Pons (tissue), 1 donor: ENCODE measurements at places on chromosomes 1 and 21.
A peak's percentile ranks its signal among the peaks of the same experiment; 100 is the strongest.

DNA sequence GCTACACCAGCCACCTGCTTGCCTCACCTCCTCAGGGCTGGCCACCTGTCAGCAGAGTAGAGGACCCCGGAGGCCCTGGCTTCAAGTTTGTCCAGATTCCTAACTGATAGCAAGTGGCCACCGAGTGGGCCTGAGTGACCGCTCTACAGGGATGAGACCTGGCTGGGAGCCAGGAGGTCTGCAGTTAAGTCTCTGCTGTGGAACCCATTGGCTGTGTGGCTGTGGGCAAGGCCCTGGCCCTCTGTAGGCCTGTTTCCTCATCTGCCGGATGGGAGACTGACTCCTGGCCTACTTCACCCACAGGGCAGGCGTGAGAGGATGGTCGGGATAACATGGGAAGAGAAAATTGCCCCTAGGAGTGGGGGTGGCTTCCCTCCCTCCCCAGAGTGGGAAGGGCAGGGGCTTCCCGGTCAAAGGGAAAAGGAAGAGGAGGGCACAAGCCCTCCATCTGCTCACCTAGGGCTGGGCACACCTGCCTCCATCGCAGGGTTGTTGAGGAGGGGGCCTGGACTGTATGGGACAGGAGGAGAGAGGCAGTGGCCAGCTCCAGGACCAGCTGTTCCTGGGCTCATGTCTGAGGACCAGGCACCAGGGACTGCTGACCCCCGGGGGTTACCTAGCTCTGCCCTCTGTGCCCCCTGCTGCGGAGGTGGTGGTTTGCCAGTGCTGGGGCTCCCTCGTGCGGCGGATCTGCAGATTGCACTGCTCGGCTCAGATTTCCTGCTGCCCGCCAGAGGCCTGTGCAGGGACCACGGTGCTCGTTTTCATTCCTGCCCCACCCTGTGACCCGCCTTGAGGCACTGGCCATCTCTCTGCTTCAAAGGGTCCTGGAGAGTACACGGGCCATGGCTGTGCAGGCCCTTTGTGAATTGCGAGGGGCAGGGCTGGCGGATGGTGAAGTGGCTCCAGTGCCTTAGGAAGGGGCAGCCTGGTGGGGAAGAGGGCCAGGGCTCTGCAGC is 9.1 kb upstream of the MTFR1L start:
- DNase-seq = no peak

- DNase-seq = no peak
Measured at GRCh38 chr1:33656467-33657005, 184.1 kb downstream of the ZSCAN20 start.

- DNase-seq = no peak
Measured at GRCh38 chr1:178172939-178173338, 79.0 kb downstream of the RASAL2 start.

DNA sequence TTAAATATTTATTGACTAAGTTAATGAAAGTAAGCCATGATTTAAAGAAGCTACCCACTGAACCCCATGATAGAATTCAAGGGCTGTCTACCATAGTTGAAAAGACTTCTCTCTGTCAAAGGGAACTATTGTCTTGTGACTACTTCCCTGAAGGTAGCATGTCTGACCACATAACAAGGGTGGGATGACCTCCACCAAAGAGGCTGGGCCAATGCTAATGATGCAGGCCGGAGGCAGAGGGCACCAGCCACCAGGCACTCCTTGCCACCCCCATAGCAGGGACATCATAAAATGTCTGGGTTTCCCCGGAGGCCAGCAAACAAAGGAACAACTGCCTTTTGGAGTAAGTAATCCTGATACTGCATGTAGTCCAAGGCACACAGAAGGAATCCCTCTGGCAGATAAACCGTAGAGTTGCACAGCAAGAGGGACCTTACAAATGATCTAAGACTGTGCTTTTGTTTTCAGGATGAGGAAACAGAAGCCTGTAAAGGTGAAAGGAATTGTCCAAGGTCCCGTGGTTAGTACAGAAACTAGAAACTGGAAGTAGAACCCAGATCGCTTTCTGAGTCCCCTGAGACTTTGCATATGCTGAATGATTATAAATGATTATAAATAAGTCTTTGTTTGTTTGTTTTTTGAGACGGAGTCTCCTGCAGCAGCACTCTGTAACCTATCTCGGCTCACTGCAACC is 33.5 kb upstream of the ITPKB start:
- no peak for DNase-seq

DNA sequence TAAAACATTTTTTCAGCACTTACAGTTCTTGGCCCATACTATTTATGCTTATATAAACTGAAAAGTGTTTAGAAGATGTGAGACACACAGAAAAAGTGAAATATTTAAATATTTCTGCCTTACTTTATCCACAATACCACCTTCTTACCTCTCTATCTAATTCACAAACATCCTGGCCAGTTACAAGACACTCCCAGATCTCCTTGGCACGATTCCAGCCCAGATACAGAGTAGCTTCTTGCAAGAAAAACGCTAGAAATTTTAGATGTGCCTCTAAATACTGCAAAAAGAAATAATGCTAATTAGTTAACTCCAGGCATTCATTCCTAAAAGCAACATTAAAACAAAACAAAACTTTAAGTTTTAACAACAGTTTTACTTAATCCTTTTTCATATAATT is 68.4 kb downstream of the USP24 start:
- DNase-seq = peak; percentile 35

DNA sequence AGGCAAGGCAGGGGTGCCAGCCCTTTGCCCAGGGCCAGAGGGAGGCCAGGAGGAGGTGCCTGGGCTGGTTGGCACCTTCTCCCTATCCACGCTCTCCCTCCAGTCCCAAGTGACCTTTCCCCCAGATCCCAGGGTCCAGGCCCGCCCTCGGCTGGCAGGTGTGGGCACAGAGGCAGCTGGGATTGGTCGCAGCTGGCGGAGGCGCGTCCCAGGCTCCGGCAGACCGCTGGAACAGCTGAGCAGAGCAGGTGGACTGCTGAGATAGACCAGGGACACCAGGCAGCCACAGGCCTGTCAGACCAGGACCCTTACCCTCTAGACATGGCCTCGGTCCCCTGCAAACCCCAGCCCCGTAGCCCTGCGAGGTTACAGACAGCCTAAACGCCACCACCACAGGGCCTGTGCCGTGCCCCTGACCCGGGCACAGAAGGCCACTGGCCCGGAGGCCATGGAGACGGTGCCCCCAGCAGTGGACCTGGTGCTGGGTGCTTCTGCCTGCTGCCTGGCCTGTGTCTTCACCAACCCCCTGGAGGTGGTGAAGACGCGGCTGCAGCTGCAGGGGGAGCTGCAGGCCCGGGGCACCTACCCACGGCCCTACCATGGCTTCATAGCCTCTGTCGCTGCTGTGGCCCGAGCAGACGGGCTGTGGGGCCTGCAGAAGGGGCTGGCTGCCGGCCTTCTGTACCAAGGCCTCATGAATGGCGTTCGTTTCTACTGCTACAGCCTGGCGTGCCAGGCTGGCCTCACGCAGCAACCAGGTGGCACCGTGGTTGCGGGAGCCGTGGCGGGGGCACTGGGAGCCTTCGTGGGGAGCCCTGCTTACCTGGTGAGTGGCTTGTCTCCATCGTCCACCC is at the start of gene SLC25A34:
TSS of gene SLC25A34 (plus strand) at position 221 of the 854 bp plus-strand sequence. CDS start at position 449, 228 bp downstream.
- no peak for DNase-seq

DNA sequence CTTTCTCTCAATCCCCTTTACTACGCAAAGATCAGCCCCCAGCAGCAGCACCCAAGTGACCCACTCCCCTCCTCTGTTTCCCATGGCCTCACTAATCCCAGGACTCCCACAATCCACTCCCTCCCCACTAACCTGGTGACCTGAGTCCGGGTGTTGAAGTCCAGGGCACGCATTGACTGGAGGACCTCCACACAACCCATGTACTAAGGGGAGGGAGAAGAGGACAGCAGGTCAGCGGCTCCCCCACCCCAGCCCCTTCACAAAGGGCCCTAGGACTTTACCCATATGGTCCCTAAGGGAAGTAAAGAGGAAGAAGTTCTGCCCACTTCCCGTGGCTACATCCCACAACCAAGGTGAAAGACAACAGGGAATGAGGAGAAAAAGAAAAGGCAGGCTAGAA is 1.3 kb downstream of the SHC1 start:
- no peak for DNase-seq

DNA sequence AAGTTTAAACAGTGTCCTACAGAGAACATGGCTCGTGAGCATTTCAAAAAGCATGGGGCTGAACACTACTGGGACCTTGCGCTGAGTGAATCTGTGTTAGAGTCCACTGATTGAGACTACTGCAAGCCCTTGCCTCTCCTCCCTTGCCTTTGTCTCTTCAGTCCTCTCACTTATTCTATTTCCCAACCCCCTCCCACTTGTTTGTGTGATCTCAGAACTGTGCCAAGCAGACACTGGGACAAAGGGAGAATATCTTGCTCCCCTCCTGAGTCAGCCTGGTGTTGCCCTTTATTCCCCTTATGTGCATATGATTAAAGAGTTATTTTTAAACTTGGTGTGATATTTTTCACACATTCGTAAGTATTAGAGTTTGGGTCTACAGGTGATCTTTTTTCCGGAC is 11.1 kb upstream of the RPRD2 start:
- DNase-seq = peak; percentile 46
